ENCODE measurements at places on chromosomes 16 and 17.

DNA sequence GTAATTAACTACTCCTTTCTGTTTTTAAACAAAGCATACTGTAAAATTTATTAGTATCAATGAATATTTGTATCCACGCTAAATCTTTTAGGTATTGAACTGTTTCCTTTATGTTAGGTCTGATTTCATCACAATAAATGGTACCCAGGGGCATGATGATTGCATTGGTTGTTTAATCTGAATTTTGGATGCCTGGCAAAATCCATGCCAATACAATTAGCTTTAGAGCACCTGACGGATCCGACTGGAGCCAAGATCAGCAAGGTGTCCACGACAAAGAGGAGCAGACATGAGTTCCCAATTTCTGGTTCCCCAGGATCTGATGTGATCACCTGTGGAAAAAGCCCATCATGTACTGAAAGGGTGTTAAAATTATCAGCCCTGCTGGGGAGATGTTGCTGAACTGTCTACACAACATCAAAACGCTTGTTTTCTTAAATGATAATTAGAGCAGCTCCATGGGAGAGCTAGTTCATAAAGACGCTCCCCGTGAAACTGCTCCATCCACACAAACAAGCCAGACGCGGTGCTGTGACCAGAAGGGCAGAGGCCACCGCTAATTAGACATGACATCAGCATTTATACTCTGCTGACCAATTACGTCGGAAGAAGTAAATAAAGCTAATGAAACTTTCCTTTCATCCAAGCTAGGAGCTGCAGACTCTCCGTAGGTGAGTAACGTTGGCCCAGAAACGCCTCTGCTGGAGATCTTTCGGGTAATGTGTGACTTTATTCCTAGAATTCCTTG lies 151.7 kb downstream of the CPPED1 start:
- DNase-seq: no peak

DNA sequence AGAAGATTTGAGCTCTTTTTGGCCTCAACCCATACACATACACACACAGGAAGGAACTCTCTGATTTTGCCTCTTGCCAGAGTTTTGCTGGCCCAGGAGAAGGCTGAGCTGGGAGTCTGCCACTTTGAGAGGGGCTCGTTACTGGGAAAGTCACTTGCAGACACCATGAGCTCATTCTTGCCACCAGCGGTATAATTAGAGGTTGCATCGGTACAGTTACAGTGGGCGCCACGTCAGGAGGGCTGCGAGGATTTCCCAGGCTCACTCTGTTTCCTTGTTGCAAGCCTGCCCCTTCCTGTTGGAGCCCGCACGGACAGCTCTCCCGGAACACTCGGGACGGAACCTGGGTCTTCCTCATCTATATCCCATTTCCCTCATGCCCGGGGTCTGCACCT lies 3.1 kb upstream of the SDK2 start:
- no peak for DNase-seq

DNA sequence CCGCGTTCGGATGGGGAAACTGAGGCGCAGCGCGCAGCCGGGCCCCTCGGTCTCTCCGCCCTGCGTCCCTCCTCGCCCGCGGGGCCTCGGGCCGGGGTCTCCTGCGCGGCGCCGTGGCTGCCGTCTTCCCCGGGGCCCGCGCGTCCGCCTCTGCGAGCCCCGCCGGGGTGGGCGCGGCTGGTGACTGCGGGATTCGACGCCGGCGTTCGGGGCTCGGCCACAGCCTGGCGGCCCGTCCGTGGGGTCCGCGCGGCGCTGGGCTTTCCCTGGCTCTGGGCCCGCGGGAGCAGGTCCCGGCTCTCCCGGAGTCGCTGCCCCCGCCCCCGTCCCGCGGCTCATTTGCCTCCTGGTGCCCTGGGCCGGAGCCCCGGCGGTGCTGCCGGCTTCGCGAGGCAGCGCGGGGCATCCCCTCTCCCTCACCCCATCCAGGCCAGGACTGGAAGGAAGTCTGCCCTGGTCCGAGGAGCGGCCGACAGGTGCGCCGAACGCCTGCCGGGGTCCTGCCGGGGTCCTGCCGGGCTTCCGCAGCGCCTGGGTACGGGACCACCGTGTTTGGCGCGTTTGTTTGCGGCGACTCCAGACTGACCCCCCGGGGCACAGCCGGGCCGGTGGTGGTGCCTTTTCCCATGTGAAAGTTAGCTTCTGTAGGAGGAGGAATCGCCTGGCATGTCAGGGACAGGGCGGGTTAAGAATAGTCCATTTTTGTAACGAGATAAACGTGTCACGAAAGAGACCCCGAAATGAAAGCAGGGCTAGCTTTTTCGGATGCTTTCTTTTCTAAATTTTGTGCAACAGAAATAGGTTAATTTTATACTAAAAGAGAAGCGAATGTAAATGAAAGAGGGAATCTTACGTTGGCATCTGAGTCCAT lies 671 bp downstream of the CHMP6 start:
- DNase-seq: no peak

GRCh38 chr16:53429221-53429943 lies 4.9 kb upstream of the RBL2 start:
- no peak for DNase-seq

GRCh38 chr16:66512272-66513110 lies 37.4 kb downstream of the TK2 start:
- DNase-seq: no peak

GRCh38 chr17:35313875-35314409 lies 59.5 kb downstream of the SLFN11 start:
- DNase-seq: peak; percentile 61

DNA sequence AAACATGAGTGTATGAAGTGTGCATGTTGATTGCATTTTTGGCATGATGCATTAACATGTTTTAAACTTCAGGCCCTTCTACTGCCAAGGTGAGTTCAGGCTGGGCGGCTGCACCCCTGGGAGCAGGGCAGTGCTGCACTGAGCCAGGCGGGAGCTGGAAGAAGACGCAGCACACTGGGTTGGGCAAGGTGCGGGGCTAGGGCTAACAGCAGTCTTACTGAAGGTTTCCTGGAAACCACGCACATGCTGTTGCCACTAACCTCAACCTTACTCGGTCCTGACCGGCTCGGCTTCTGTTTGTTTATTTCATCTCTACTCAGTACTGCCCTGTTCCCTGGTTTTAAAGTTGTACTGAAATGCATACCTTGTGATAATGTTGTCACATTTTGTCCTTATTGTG lies 61.0 kb downstream of the MAP2K4 start:
- no peak for DNase-seq

DNA sequence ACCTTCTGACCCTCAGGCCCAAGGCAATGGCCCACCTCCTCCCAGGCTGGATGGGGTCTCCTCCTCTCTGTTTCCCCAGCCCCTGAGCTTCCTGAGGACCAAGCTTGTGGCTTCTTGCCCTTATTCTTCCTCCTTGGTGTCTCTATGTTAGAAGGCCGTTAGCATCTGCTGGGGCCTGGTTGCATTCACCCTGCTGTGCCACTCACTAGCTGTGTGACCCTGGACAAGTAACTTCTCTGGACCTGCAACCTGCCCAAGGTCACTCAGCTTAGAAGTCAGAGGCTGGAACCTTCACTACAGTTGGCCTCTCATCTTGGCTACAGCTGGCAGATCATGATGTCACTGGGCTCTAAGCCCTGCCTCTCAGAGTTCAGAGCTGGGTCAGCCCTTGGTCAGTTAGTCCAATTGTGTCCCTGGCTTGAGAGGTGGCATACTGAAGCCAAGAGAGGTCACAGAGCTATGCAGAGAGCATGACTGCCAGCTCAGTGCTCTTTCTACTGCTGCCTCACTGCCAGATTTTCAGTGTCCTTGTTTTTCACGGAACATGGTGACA lies 3.0 kb downstream of the MT2A start:
- DNase-seq: no peak

- no peak for DNase-seq
These were observed 1.3 kb upstream of the RILP start for GRCh38 chr17:1650731-1651558.

GRCh38 chr17:71237903-71238538 lies 882.8 kb upstream of the SOX9 start:
- no peak for DNase-seq

DNA sequence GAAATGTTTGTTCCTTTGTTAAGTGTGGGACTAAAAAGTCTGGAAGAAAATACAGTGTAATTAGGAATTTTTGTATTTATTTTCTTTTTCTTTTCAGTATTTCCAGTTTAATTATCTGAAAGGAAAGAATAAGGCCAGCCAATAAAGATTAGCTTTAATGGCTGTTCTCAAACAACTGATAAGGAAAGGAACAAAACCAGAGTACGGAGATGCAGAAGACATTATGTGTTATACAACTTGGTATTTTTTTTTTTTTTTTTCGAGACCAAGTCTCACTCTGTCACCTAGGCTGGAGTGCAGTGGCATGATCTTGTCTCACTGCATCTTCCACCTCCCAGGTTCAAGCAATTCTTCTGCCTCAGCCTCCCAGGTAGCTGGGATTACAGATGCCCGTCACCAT lies 47.5 kb downstream of the SNTB2 start:
- no peak for DNase-seq
